ENCODE measurements at places on chromosomes 3 and 15. TPM values are rescaled to one million over a fixed set of nuclear protein-coding genes. Genes with fewer than 3 reads are reported as not detected.

Gene SMC4
- 19.2 TPM for total RNA-seq

DNA sequence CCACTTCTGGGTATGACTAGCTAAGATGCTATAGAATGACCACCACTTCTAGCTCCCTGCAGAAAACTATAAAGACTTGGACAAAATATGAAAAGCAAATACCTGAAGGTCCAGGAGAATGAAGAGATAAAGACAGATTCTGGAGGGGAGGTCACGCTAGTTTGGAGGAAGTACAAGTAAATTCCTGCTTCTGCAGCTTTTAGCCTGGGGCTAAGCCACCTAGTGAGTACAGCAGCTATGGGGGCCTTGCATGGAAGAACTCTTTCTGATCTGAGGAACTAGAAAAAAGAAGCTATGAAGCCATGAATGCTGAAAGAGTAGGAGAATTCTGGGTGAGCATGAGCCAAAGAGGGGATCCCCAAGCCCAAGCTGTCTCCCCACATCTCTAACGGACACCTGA lies 29.8 kb downstream of the NRG4 start:
- no peaks in the 10 kb centered on the region for H3K36me3 ChIP-seq
- no peaks in the 10 kb centered on the region for H3K4me1 ChIP-seq
- DNase-seq, result no peak
- H3K27ac ChIP-seq, result no peak overlapping the region
- no peaks in the 10 kb centered on the region for H3K27me3 ChIP-seq

Gene ROPN1
- total RNA-seq, result not detected

DNA sequence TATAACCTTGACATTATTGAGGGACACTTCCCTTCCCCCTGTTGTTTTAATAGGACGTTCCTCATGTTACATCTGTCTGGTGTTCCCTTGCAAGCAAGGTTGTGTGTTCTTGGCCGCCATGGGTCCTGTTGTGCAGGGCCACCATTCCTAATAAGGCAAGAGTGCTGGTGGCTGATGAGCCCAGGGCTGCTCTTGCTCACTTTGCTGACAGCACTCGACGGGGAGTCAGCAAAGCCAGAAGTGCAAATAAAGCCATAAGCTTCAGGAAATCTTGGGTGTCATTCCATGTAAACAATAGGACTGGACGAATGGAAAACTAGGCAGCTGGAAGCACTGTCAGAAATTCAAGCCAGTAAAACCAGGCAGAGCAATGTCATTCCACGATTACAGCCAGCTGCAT lies 75.8 kb downstream of the SQOR start:
- peaks cover 22% of the 10 kb centered on the region for H3K4me1 ChIP-seq
- no peak for DNase-seq
- H3K36me3 ChIP-seq, result no peaks in the 10 kb centered on the region
- peak overlapping the region; percentile 28 for H3K27ac ChIP-seq

Gene CPN2
- total RNA-seq, result not detected

DNA sequence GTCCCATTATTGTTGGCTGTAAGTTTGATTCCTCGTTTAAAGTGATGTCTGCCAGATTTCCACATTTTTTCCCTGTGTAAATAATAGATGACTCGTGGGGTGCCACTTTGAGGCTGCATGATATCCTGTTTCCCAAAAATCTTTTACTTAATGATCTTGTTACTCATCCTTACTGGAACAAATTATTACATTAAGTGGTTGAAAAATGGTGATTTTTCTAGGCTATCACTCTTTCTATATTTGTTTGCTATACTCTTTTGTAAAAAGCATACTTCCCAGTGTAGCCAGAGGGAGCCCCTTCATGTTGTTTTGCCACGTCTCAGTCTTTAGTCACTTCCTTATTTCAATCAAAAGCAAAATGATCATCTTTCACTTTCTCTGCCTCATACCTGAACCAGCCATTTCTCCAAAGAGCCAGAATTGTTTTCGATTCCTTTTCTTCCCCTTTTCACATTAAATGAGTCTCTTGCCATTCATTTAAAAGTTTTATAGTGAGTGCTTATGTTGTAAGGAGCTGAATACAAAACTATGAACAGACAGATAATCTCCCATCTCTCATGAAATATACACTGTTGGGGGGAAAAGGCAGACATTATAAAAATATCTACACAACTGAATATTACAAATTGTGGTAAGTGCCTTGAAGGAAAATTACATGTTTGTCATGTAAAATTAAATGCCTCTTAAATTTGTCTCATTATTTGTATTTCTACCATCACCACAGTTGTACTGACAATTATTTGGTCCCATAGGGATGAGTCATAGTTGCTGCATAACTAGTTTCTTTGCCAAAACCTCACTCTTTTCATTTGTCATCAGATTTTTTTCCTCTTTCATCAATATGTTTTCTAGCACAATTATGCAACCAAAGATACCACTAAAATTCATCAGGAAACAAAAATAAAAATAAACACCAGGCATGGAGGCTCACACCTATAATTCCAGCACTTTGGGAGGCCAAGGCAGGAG lies 41.5 kb downstream of the ADGRG7 start:
- no peak for DNase-seq
- no peak overlapping the region for H3K4me3 ChIP-seq
- H3K4me1 ChIP-seq, result peaks cover 5% of the 10 kb centered on the region
- H3K36me3 ChIP-seq, result no peaks in the 10 kb centered on the region

GRCh38 chr3:12135029-12135657 lies 23.6 kb downstream of the TIMP4 start:
- H3K4me1 ChIP-seq, result peaks cover 13% of the 10 kb centered on the region
- H3K27ac ChIP-seq, result no peak overlapping the region
- H3K4me3 ChIP-seq, result no peak overlapping the region

Gene KIF15
- total RNA-seq, result 0.26 TPM

- no peak overlapping the region for H3K4me3 ChIP-seq
- no peak overlapping the region for H3K27ac ChIP-seq
- no peaks in the 10 kb centered on the region for H3K4me1 ChIP-seq
- no peaks in the 10 kb centered on the region for H3K36me3 ChIP-seq
- no peak for DNase-seq
Observed at GRCh38 chr15:88069561-88069960, 187.0 kb downstream of the NTRK3 start.
